HTR-8/SVneo (cell line): ENCODE measurements at places on chromosomes 1 and 21.

DNA sequence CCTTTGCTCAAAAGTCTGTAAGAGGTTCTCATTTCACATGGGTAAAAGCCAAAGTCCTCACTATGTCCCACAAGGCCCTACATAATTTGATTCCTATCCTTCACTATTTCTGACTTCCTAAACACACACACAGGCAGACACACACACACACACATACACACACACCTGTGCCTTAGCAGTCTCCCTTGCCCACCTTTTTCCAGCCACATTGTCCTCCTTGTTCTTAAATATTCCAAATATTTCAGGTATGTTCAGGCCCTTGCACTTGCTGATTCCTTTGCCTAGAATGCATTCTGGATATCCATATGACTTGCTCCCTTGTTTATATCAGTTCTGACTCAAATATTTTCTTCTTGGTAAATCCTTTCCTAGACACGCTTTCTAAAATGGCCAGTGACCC lies 54.6 kb downstream of the NTNG1 start:
- no peak for DNase-seq

DNA sequence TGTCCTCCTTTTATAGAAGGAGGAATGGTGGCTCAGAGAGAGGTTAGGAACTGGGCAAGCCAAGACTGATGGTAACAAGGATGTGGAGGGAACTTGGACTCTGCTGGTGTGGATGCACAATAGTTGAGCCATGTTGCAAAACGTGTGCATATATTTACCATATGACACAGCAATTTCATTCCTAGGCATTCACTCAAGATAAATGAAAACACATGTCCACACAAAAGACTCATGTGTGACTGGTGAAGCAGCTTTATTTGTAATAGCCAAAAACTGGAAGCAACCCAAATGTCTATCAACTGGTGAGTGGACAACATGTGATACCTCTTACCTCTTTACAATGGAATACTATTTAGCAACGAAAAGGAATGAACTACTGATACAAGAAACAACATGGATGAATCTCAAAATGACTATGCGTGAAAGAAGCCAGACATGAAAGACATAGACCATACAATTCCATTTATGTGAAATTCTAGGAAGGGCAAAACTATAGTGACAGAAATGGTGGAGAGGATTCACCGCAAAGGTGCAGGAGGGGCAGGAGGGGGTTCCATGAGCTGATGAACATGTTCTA lies 36.2 kb downstream of the CAMK2N1 start:
- DNase-seq, result no peak

GRCh38 chr1:234331507-234331906 lies 41.7 kb upstream of the COA6 start:
- DNase-seq, result no peak

- DNase-seq, result no peak
Observed at GRCh38 chr1:1438531-1439381, 3.3 kb downstream of the VWA1 start.

DNA sequence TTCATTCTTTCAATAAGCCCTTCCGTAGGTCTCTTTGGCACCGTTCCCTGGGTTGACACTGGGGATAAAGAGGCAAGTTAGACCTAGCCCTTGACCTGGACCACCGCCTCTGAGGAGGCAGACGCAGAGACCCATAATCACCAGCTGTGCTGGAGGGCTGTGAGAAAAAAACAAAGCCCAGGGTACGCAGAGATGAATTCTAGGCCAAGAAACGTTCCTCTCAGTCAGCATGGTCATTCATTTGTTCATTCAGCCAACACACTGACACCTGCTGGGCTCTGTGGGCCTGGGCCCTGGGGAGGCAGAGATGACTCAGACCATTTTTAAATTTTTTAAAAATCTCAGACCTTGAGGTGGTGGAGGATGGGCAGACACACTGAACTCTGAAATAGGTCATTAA lies 26.3 kb upstream of the TRABD2B start:
- DNase-seq, result no peak

GRCh38 chr1:9385801-9386573 lies 93.3 kb downstream of the SPSB1 start:
- no peak for DNase-seq

DNA sequence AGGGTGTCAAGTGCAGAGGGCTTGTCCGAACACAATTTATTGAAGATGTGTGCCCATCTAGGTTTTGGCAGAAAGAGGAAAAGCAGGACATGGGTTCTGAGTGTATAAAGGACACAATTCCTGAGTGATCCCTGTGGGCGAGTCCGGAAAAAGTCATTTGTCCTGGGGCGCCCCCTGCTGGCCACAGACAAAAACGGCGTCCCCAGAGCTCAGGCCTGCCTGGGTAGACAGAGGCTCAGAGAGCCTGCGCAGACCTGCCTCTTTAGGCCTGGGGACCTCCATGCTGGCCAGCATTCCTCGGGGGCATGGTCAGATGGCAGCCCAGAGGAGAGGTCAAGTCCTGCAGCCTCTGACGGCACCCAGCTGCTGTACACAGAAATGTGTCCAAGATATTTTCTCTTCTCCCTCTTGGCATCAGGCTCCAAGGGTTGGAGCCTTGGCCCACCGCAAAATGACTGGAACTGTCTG lies 65.5 kb upstream of the LRP8 start:
- peak; percentile 81 for DNase-seq

GRCh38 chr1:193392686-193393085 lies 206.3 kb upstream of the B3GALT2 start:
- no peak for DNase-seq

DNA sequence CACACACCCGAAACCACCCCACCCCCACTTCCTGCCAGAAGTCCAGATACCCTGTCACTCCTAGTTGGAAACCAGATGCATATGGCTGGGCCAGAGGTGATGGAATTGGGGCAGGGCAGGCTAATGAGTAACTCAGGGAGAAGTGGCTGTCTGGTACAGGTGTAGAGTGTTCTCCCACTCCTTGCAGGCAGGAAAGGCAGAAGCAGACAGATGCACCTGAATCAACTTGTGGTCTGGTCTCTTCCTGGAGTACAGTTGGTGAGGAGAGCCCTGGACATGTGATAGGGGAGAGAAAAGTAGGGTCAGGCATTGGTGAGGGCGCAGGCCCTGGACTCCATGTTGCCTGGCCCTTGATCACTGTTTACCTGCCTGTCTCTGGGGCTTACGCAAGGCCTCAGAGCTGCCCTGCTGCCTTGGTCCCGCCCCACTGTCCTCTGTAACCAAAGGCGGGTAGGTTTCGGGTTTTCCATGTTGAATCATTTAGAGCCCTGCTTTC lies 2.5 kb downstream of the CGN start:
- DNase-seq, result no peak
